NCI-H1417 (cell line): ENCODE measurements at places on chromosomes 12 and 14.

GRCh38 chr14:68564826-68565759 lies 227.8 kb downstream of the ZFP36L1 start:
- DNase-seq = no peak

DNA sequence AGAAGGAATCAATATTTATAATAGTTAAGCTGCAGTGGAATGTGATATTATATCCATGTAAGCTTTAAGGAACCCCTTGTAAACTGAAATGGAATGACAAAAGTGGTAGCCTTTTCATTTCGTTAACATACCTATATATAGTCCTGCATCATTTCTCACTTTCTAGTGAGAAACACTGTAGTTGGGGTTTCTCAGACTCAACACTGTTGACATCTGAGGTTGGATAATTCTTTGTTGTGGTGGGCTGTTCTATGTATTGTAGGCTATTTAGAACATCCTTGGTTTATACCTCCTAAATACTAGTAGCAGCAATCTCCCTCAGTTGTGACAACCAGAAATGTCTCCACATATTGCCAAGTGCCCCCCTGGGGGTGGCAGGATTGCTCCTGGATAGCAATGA lies 79.1 kb downstream of the RAD52 start:
- DNase-seq = no peak

DNA sequence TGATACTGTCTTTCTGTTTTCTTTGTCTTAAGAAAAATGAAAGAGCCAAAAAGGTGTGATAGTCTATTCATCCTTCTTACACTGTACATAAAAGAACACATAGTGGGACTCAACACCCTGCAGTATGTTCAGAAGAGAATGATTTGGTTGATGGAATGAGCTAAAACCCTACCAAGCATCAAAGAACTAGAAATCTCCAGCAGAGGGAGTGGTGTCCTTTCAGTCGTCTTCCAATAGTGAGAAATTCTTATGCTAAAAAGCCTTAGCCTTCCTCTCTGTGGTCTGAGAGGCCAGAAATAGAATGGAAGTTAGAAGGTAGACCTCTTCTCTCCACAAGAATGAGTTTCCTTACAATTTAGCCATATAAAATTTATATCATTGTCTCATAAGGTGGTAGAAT lies 393.4 kb upstream of the SEL1L start:
- no peak for DNase-seq

GRCh38 chr12:42969355-42969754 lies 379.8 kb upstream of the PRICKLE1 start:
- DNase-seq = no peak

DNA sequence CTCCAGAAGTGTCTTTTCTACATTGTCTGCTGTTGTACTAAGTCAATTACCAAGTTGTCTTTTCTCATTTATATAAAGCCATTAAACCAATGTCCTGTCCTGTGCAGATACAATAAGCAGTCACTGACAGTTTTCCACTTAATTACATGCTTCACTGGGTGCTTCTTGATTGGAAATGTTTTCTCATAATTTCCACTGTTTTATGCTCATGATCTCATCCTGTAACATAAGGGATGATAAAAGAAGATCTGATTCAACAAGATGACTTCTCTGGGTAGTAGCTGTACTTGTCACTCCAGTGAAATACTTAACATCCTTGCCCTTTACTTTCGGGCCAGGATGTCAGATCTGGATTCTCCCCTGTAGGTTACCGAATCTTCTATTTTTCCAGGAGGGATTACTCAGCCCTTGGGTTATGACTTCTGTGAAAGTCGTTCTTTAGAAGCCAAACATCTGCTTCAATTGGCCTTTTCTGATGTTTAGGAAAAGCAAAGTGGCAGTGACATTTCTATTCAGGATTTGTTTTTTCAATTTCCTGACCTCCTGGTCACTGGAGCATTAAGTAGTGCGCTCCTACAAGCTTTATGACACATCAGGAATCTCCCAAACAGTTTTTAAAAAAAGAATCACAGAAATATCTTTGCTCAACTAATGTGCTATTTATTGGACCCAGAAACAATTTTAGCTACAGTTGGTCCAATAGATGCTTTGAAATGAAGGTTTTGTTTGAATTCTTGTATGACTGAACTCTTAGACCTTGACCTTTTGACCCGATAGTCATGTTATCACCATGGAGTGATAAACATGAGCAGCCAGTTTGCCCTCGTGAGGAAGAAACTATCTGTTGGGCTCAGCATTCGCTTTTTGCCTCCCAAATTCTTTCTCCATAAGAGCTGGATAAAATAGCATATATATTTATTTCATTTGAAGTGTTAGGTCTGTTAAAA lies 234.5 kb upstream of the SSTR1 start:
- no peak for DNase-seq

- DNase-seq = no peak
These were observed 39.8 kb downstream of the DIO3 start for GRCh38 chr14:101600891-101601605.

DNA sequence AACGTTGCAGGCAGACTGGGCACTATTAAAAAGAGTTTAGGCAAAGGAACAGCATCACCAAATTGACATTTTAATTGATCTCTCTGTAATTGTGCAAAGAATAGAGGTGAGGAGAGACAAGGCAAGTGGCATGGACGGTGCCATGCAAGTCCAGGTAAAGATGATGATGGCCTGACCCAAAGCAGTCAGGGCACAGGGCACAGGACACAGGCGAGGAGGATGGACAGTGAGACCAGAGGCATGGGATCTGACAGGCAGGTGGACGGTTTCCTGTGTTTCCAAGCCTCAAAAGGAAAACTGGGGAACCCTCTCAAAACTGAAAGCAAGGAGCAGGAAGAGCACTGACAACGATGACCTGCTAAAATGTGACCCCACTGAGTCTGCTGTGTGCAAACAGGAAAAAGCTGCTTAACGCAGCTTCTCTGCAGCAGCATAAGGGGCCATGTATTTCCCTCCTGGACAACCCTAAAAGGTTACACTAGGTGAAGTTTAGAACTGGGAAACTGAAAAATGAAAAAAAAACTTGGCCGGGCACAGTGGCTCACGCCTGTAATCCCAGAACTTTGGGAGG lies 50.9 kb downstream of the CLIP1 start:
- DNase-seq = no peak

DNA sequence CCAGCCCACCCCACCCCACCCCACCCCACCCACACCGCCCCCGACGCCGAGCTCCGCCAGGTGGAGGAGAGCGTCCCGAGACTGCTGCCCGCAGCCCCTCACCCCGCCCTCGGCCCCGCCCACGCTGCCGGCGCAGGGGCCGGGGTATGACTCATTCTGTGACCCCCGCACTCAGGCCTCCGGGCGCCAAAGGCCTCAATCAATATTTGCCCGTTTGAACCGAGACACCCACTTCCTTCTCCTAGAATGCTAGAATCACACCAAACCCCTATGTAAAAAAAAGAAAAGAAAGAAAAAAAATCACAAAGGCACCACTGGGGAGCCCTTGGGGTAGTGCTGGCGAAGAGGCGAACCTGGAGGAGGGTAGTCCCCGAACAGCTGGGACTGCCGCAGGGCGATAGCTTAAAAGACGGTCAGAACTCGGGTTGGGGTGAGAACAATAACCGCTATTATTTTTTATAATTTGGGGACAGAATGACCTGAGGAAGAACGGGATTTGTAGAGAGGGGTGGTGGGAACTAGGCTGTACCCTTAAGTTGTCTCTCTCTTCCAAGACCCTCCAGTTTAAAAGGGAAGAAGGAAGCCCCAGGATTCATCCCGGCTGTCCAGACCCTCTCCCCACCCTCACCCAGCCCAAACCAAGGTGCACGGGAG lies 894 bp downstream of the KRT8 start:
- peak; percentile 73 for DNase-seq

DNA sequence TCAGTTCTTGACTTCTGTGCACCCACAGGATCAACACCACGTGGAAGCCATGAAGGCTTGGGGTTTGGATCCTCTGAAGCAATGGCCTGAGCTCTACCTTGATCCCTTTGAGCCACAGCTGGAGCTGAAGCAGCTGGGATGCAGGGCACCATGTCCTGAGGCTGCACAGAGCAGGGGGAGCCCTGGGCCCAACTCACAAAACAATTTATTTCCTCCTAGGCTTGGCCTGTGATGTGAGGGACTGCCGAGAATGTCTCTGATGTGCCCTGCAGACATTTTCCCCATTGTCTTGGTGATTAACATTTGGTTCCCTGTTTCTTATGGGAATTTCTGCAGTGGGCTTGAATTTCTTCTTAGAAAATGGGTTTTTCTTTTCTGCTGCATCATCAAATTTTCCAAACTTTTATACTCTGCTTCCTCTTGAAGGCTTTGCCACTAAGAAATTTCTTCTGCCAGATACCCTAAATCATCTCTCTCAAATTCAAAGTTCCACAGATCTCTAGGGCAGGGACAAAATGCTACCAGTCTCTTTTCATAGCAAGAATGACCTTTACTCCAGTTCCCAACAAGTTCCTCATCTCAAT lies 288.2 kb downstream of the CCDC59 start:
- no peak for DNase-seq

DNA sequence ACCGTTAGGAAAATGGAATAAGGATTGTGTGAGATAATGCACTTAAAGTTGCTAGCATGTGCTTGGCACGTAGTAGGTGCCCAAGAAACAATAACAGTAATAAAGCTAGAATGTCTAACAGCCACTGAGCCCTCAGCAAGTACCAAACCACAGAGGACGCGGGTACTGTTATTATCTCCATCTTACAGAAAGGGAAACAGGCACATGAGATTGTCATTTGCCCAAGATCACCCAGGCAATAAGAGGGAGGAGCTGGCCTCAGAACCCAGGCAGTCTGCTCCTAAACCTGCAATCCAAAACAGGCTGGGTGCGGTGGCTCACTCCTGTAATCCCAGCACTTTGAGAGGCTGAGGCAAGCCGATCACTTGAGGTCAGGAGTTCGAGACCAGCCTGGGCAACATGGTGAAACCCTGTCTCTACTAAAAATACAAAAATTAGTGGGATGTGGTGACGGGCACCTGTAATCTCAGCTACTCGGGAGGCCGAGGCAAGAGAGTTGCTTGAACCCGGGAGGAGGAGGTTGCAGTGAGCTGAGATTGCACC lies 5.1 kb upstream of the SDS start:
- DNase-seq = no peak

- DNase-seq = no peak
These were observed 440.8 kb downstream of the RMST start for GRCh38 chr12:97903356-97903755.

GRCh38 chr14:22802860-22803686 lies 12.2 kb downstream of the SLC7A7 start:
- DNase-seq = no peak

GRCh38 chr14:65946494-65946893 lies 534.0 kb downstream of the FUT8 start:
- DNase-seq = no peak

DNA sequence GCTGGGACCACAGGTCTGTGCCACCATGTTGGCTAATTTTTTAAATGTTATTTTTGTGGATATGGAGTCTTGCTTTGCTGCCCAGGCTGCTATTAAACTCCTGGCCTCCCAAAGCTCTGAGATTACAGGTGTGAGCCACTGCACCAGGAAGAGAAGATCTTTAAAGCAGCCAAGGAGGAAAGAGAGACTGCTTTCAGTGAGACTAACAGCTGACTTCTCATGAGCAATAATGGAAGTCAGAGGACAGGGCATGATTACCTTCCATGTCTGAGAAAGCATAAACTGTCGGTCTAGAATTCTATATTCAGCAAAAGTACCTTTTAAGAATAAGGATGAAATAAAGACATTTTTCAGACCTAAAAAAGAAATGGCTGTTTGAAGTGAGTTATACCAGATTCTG lies 57.3 kb upstream of the CHGA start:
- DNase-seq = no peak

- DNase-seq = no peak
These were observed 49.1 kb upstream of the RIMBP2 start for GRCh38 chr12:130765186-130765659.

DNA sequence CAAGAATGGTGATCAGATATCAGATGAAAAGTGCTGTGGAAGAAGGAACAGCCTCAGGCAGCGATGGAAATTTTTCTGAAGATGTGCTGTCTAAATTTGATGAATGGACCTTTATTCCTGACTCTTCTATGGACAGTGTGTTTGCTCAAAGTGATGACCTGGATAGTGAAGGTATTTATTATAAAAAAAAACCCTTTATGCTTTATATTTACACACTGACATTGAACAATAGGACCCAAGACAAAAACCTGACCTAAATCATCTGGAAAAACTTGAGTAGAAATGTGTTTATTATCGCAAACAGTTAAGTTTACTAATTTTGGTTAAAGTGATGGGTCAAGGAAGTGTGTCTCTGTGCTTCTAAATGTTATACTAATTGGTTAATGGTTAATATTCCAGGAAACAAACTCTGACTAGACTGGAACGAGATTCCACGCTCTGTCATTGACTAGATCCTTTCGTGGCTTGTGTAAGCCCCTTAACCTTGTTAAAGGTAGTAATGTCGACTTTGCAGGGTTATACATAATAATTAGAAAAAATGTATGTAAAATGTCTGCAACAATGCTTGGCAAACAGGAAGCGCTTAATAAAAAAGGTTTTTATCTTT lies 62.7 kb downstream of the LRRK2 start:
- DNase-seq = no peak

DNA sequence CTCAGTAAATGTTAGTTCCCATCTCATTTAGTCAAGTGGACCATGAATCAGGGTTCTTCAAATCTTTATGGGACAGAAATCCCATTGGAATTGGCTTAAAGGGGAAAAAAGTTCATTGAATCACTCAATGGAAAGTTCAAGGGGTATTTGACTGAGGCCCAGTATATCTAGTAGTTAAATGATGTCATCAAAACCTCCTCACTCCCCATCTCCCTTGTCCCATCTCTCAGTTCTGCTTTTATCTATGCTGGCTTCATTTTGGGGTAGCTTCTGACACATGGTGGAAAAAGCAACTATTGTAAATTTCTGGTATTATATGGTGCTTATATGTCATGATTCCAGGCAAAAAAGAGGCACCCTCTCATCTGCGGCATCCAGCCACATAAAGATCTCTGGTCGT lies 51.9 kb downstream of the DAAM1 start:
- no peak for DNase-seq

- peak; percentile 38 for DNase-seq
These were observed 204.8 kb downstream of the NUAK1 start for GRCh38 chr12:105933671-105934665.

DNA sequence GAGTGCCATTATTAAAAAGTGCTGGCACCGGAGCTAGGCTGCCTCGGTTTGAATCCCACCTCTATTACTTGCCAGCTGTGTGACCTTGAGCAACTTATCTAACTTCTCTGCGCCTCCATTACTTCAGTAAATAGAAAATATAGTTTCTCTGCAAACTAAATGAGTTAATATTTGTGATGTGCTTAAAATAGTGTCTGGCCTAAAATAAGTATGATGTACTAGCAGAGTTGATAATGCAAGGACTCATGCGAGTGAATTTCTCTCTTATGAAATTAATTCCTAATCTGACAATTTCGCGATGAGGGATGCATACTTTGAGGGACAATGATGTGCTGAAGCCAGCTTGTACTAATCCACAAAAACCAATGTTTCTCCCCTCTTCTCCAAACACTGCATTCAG lies 180.8 kb upstream of the NTF3 start:
- DNase-seq = no peak

- no peak for DNase-seq
These were observed 142.3 kb downstream of the RIMBP2 start for GRCh38 chr12:130573766-130574165.

GRCh38 chr14:100586403-100587085 lies 673 bp downstream of the BEGAIN start:
- DNase-seq = no peak

GRCh38 chr12:109723311-109723881 lies 9.8 kb downstream of the FAM222A start:
- DNase-seq = no peak

GRCh38 chr12:62657363-62657632 lies 190.7 kb downstream of the MON2 start:
- DNase-seq = no peak

- no peak for DNase-seq
These were observed 332 bp upstream of the TBC1D30 start for GRCh38 chr12:64824130-64824499.
